ENCODE measurements at places on chromosomes 3 and 15.

DNA sequence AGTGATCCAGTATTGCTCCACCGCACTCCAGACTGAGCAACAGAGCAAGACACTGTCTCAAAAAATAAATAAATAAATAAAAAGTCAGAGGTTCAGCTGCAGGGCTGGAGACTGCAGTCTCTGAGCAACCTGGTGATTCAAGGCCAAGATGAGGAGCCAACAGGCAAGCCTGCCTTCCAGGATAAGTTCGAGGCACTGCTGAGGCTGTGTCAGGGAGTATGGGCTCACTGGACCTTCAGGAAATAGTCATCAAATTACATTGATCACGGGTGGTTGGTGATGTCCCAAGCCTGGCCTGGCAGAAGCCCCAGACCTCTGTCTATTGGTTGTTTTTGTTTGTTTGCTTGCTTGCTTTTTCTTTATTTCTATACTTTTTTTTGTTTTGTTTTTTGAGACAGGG is 41.5 kb downstream of the IDH2 start:
- DNase-seq = no peak

DNA sequence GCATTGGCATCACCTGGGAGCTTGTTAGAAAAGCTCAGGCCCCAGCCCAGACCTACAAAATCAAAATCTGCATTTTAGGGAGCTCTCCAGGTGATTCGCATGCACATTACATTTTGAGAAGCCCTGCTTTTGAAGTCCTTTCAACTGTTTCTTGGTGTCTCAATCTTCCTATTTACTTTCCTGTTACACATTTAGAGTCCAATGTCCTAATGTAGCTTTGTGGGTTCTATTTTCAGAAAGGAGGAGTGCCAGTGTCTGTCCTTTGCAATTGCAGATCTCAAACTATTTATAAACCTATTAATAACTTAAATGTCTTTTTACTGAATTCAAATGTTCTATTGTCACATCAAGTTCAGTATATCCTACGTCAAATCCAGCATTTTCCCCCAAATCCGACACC is 27.8 kb upstream of the MYRIP start:
- DNase-seq = no peak

GRCh38 chr15:48939648-48940047 is 24.1 kb downstream of the SHC4 start:
- no peak for DNase-seq

DNA sequence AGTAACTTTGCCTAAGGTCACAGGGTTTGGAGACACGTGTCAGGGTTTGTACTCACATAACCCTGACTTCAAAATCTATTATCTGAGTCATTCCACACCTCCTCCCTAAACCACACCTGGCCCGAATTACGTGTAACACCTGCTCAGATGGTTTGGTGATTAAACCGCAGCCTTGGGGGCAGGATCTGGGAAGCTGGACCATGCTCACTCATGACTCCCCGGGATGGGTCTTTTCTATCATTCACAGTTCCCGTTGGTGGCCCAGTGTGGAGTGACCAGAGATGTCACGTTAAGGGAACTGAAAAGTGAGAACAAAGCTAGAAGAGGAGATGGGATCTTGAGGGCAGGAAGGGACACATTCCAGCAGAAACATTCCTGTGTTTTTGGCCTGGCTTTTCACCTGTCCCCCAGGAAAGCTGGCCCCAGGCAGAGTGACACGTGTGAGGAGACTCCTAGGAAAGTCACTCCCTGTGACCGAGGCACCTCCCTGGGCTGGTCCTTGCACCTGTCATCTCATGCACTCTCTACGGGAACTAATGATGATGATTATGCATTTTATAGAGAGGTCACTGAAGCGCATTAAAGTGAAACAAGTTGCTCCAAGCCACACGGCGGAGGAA is 75.4 kb upstream of the POMGNT2 start:
- DNase-seq = peak; percentile 81

GRCh38 chr3:52437326-52438103 is 7.4 kb downstream of the SEMA3G start:
- no peak for DNase-seq

GRCh38 chr3:180409883-180410282 is 192.1 kb upstream of the TTC14 start:
- no peak for DNase-seq

- DNase-seq = no peak
Measured at GRCh38 chr3:3589715-3590130, 209.5 kb upstream of the LRRN1 start.

GRCh38 chr3:166580561-166580960 is 743.3 kb upstream of the BCHE start:
- DNase-seq = no peak

DNA sequence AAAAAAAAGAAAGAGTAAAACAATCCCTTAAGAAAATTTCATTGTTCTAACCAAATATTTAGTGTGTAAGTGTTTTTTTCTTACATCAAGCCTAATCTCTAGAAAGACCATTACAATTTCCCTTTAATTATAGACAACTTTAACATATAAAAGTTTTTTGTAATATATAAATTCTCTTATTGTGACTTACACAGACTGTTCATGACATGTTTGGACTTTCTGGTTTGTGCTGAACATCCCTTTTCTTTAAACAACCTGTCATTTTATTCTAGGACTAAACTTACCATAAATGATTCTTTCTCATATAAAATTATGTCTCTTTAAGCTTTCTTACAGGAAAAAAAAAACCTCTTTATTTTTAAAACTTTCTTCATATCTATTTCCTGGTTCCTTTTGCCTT is 13.0 kb upstream of the BTLA start:
- no peak for DNase-seq

- DNase-seq = no peak
Measured at GRCh38 chr15:93020976-93021772, 67.8 kb downstream of the RGMA start.

DNA sequence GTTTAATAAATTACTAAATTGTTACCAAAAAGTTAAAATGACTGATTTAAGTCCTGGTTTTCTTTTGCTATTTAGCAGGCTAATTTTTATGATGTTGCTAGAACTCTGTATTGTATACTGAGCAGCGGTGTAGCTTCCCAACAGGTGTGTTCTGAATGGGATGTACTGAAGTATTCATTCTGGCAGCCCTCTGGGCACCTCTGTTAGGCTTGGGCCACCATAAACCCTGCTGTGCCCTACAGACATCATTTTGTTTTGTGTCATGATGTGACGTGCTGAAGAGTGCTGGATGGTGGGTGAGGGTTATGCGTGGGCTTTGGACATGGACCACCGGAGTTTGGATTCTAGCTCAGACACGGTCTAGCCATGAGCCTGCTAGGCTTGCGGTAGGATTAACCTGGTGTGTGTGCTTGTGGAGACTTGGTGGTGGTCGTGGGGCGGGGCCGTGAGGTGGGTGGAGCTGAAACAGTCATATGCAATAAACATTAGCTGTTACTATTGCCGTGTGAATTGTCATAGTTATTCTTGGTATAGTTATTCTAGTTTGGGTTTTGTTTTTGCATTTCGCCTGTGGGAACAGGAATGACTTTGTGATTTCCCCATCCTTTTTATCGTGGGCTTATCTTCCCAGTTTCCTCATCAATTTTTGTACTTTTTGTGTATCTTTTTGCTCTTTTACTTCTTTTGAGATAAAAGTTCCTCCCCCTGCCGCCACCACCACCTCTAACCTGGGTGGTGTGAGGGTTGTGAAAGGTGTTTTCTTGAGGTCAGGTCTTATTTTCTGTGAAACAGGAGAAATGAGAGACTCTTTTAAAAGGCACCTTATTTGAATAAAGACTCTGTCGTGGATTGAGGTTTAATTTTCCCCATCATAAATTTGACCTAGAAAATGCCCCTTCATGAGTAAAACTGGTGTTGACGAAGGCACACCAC is 93.7 kb downstream of the MCTP2 start:
- DNase-seq = no peak

DNA sequence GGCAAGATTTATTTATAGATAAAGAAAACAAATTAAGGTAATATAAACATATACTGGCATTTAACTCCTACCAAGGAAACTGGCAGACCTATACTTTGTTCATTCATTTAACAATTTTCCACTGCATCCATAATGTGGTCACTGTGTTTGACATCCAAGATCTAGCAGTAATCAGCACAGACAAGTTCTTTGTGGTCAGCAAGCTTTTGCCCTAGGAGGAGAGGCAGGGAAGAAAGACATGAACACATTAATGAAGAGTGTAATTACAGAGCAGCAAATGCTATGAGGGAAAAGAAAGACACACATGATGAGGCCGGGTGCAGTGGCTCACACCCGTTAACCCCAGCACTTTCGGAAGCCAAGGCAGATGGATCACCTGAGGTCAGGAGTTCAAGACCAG is 34.4 kb downstream of the SUCLG2 start:
- DNase-seq = no peak

DNA sequence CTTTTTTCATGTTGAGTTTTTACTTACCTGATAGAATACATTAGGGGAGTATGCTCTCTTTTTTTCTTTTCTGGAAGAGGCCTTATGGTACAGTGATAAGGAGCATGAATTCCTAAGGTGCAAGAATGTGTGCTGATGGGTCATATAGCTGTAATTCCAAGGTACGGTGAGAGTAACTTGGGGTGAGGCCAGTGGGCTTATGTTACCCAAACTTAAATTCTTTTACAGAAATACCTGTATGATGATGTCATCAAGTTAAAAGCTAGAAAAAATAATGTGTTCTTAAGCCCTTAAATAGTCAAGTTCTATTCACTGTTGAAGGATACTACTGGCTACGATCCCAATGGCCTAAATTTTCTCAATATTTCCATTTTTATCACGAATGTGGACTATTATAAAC is 111.2 kb downstream of the GMPS start:
- DNase-seq = no peak

DNA sequence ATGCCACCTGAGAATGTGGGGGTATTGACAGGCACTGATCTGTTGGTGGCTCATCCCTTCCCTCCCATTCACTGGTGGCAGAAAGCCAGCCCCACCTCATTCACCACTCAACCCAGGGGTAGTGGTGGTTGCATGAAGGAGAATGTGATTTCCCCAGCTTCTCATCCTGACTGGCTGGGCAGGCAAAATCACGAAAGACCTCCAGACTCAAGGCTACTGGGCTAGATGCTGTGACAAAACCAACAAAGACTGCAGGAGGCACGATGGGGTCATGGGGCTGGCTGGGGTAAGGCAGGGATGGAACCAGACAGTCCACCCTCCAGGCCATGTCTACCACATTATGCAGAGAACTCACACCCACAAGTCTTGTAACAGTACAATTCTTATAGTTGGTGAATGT is 33.9 kb downstream of the FSTL1 start:
- DNase-seq = no peak

DNA sequence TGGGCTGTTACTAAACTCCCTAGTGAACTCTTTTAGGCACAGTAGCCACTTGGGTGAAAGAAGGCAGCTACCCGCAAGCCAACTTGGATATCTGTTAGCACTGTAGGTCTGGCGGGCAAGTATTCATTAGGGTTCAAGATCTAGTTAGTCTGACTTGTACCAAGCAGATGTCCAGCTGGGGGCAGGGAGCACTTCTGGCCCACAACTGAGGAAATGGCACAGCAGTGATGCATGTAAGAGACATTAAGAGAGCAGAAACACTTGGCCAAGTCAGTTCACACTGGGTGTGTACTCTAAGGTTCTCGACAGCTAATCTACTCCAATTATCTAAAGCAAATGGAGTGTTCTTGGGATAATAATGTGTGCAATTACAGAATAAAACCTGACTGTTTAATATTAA is 131.7 kb downstream of the CTNNB1 start:
- DNase-seq = no peak

GRCh38 chr15:69265347-69265955 is 33.3 kb upstream of the PAQR5 start:
- peak; percentile 69 for DNase-seq

GRCh38 chr3:32448686-32449474 is 53.8 kb downstream of the CMTM6 start:
- DNase-seq = no peak

GRCh38 chr15:65902373-65902772 is 33.1 kb downstream of the RAB11A start:
- DNase-seq = peak; percentile 96

- no peak for DNase-seq
Measured at GRCh38 chr3:85589145-85589544, 630.4 kb downstream of the CADM2 start.

GRCh38 chr15:25860885-25861866 is 2.0 kb downstream of the ATP10A start:
- no peak for DNase-seq

DNA sequence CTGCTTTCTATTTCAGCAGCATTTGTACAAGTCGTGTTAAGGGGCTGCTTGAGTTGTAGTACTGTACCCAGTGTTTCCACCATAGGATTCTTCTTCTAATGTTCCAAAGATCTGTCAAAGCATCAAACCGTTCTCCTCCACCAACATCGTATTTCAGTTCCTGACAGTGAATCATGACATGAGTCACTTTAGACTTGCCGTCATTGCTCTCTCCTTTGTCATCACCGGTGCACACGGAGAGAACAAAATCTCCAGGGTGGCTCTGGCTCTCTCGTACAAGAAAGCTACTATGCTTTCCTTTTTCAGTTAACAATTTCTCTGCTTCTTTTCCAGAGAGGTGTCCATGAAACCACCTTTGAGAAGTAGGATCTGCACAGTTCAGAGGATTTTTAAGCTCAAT is 270.9 kb upstream of the CCDC54 start:
- no peak for DNase-seq

DNA sequence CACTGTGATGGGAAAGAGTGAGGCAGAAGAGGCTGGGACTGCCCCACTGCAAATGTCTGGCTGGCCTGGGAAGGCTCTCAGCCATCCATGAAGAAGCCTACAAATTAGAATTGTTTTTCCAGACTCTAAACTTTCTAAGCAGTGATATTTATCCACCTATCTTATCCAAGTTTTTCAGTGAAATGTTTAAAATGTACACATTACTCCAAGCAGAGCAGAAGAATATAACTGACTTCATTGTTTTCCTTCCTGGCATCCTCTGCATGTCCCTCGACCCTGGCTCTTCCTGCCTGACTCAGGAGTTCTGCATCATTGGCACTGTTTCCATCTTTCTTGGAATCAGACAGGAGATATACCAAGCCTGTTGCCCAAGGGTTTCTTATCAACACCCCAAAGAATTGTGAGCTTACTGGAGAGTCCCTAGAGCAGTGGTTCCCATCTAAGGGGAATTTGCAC is 401.5 kb upstream of the PROK2 start:
- DNase-seq = no peak

- DNase-seq = no peak
Measured at GRCh38 chr3:9909221-9910013, 6.8 kb downstream of the IL17RE start.

DNA sequence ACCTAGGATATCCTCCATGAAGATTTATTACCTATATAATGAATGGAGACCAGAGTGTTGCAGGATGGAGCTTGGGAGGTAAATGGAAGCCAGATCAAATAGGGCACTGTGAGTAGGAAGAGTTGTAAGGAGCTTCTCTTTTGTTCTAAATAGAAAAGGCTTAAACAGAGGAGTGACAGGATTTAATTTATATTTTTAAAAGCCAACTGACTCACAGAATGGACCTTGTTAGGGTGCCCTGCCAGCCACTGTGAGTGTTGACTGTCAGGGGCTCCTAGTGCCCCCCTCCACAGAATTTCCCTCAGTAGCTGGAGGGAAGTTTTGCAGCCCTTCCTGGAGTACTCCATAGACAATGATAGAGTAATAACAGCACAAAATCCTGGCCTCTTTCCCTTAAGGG is 547.5 kb downstream of the MCTP2 start:
- no peak for DNase-seq

Measured in RPMI8226 (cell line).